Glutamatergic neuron (in vitro differentiated cells): ENCODE measurements at places on chromosomes 1 and 21. TPM values are rescaled to one million over a fixed set of nuclear protein-coding genes. Genes with fewer than 3 reads are reported as not detected.
A peak's percentile ranks its signal among the peaks of the same experiment; 100 is the strongest.

Gene KRTAP11-1
- total RNA-seq = not detected

- peaks cover 3% of the 10 kb centered on the region for H3K27me3 ChIP-seq
- H3K4me3 ChIP-seq = no peak overlapping the region
- H3K36me3 ChIP-seq = peaks cover 26% of the 10 kb centered on the region
- no peak for DNase-seq
Observed at GRCh38 chr1:157975228-157975950, 18.1 kb upstream of the KIRREL1 start.

DNA sequence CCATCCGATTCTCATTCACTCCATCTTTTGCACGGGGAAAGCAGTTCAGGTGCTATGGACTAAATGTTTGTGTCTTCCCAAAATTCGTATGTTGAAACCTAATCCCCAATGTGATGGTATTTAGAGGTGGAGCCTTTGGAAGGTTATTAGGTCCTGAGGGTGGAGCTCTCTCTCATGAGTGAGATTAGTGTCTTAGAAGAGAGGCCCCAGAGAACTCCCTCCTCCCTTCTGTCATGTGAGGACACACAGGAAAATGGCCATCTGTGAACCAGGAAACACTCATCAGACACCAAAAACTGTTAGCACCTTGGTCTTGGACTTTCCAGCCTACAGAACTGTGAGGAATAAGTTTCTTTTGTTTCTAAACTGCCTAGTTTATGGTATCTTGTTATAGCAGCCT lies 15.8 kb upstream of the CCDC190 start:
- H3K4me3 ChIP-seq = no peak overlapping the region
- H3K27me3 ChIP-seq = peaks cover 1% of the 10 kb centered on the region
- peaks cover 9% of the 10 kb centered on the region for H3K4me1 ChIP-seq
- peaks cover 3% of the 10 kb centered on the region for H3K36me3 ChIP-seq

GRCh38 chr1:198318085-198318484 lies 161.3 kb downstream of the NEK7 start:
- H3K27ac ChIP-seq = no peak overlapping the region
- no peak for DNase-seq
- H3K4me3 ChIP-seq = no peak overlapping the region
- H3K4me1 ChIP-seq = no peaks in the 10 kb centered on the region
- peaks cover 4% of the 10 kb centered on the region for H3K36me3 ChIP-seq
- H3K27me3 ChIP-seq = no peaks in the 10 kb centered on the region

- no peaks in the 10 kb centered on the region for H3K4me1 ChIP-seq
- peaks cover 5% of the 10 kb centered on the region for H3K27me3 ChIP-seq
- no peak overlapping the region for H3K4me3 ChIP-seq
- DNase-seq = no peak
- H3K27ac ChIP-seq = no peak overlapping the region
- H3K36me3 ChIP-seq = no peaks in the 10 kb centered on the region
Observed at GRCh38 chr1:154413177-154413783, 8.1 kb downstream of the IL6R start.

GRCh38 chr21:21373969-21374368 lies 375.8 kb downstream of the NCAM2 start:
- no peaks in the 10 kb centered on the region for H3K36me3 ChIP-seq
- no peaks in the 10 kb centered on the region for H3K27me3 ChIP-seq
- DNase-seq = no peak
- H3K27ac ChIP-seq = no peak overlapping the region
- H3K4me1 ChIP-seq = no peaks in the 10 kb centered on the region
- no peak overlapping the region for H3K4me3 ChIP-seq

DNA sequence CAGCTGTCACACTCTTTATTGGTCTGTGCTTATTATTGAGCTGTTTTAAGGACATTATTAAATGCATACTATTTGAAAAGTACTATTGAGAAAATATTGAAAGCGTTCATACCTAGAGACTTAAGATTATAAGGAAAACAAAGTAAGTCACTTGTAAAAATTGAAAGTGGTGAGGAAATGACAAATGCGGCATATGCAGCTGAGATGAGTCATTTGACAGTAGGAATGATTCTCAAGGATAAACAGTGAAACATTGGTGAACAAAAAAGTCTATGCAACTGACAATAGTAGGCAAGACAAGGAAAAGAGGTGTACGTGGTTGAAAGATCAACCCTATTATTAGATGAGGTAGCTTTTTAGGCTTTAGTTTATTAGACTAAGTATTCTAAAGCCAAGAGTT lies 82.6 kb upstream of the MAP10 start:
- H3K36me3 ChIP-seq = peaks cover 8% of the 10 kb centered on the region
- DNase-seq = no peak
- no peak overlapping the region for H3K4me3 ChIP-seq

- no peaks in the 10 kb centered on the region for H3K36me3 ChIP-seq
- no peak overlapping the region for H3K4me3 ChIP-seq
- DNase-seq = no peak
- peaks cover 4% of the 10 kb centered on the region for H3K27me3 ChIP-seq
- peaks cover 20% of the 10 kb centered on the region for H3K4me1 ChIP-seq
Observed at GRCh38 chr1:3604997-3605823, 6.1 kb downstream of the MEGF6 start.

GRCh38 chr1:161175771-161176453 lies 1.4 kb downstream of the B4GALT3 start:
- H3K27ac ChIP-seq = no peak overlapping the region
- peaks cover 14% of the 10 kb centered on the region for H3K27me3 ChIP-seq
- H3K4me3 ChIP-seq = peak overlapping the region; percentile 100
- DNase-seq = no peak
- H3K36me3 ChIP-seq = peaks cover 7% of the 10 kb centered on the region

GRCh38 chr1:221099747-221100595 lies 220.7 kb downstream of the HLX start:
- no peak for DNase-seq
- H3K27me3 ChIP-seq = peaks cover 2% of the 10 kb centered on the region
- H3K4me1 ChIP-seq = peaks cover 6% of the 10 kb centered on the region

- H3K36me3 ChIP-seq = no peaks in the 10 kb centered on the region
- peaks cover 2% of the 10 kb centered on the region for H3K27me3 ChIP-seq
- H3K27ac ChIP-seq = no peak overlapping the region
Observed at GRCh38 chr1:55305735-55306134, 90.6 kb upstream of the USP24 start.

DNA sequence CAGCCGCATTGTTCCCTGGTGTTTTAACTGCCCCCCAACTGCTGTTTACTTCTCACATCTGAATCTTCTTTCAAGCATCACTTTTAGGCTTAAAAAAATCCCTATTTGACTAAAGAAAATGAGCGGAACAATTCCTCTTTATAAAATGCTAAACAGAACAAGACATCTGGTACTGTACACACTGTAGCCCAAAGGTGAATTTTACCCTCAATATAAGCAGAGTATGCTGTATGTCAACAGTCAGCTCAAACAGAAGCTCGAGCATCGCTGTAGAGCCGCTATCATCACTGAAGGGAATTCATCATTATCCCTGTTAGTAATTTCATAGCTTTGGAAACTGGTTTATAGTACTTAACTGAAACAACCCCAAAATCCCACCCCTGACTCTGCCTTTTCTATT lies 85.3 kb downstream of the LRRC8D start:
- no peak overlapping the region for H3K4me3 ChIP-seq
- H3K4me1 ChIP-seq = peaks cover 28% of the 10 kb centered on the region
- no peak for DNase-seq
- H3K27me3 ChIP-seq = peaks cover 4% of the 10 kb centered on the region
- H3K27ac ChIP-seq = no peak overlapping the region
- H3K36me3 ChIP-seq = no peaks in the 10 kb centered on the region
